ENCODE measurements at places on chromosomes 12 and 14. TPM values are rescaled to one million over a fixed set of nuclear protein-coding genes. Genes with fewer than 3 reads are reported as not detected.

Gene ANO4
- total RNA-seq: 3.5 TPM

Gene NPAS3
- 7.1 TPM for total RNA-seq

Gene RNASE4
- 39.5 TPM for total RNA-seq

Gene SLC2A14
- 0.32 TPM for total RNA-seq

Gene GLIPR1L1
- total RNA-seq: not detected

Gene DPF3
- 2.2 TPM for total RNA-seq

Gene UNC79
- total RNA-seq: 1.1 TPM

Gene ART4
- total RNA-seq: 4.8 TPM

Gene RAN
- total RNA-seq: 251 TPM

Gene ADAM20
- total RNA-seq: 2.7 TPM

Gene ACOT4
- total RNA-seq: 1.6 TPM

Gene PDE6H
- total RNA-seq: not detected

Gene CMA1
- 3.2 TPM for total RNA-seq

Gene PLA2G1B
- 0.90 TPM for total RNA-seq

Gene KRT81
- not detected for total RNA-seq

Gene FAM90A1
- not detected for total RNA-seq

Gene TOMM20L
- not detected for total RNA-seq

Gene NEUROD4
- 0.11 TPM for total RNA-seq

Gene KRT79
- not detected for total RNA-seq

Gene HELB
- 15.0 TPM for total RNA-seq

Gene IL31
- total RNA-seq: not detected
